Fibroblast of skin of scalp (primary cell): ENCODE measurements at places on chromosomes 13 and 19.

DNA sequence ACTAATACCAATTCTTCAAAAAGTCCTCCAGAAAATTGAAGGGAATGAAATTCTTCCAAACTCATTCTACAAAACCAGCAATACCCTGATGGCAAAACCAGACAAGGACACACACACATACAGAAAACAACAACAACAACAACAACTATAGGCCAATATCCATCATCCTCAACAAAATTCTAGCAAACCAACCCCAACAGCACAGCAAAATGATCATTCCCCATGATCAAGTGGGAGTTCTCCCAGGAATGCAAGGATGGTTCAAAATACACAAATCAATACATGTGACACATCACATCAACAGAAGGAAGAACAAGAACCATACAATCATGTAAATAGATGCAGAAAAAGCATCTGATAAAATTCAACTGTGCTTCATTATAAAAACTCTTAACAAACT, 18.7 kb upstream of the ZNF181 start:
- DNase-seq: no peak

GRCh38 chr13:104796581-104796980, 1730.4 kb upstream of the SLC10A2 start:
- DNase-seq: no peak

GRCh38 chr13:97339019-97339987, 94.7 kb upstream of the RAP2A start:
- peak; percentile 88 for DNase-seq

DNA sequence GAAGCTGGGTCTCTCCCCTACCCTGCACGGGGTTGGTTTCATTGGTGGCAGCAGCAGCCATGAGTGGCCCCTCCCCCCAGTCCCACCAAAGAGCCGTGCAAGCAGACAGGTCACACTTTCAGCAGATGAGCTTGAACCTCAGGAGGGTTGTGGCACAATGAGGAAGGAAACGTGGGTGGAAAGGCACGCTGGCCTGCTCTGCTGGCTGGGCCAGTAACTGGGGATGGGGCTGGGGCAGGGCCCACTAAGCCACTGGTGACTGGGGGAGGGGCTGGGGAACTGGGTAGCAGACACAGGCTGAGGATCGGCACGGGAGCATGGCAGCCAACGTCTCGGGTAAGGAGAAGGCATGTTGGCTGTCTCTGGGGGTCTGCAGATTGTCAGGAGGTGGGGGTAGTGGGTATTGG, at the start of gene P2RY11:
TSS of gene P2RY11 (plus strand) at position 289 of the 407 bp plus-strand sequence. CDS start at position 318, 29 bp downstream.
- DNase-seq: no peak

GRCh38 chr13:27347211-27347772, 76.7 kb downstream of the RASL11A start:
- DNase-seq: no peak

GRCh38 chr19:45508417-45508860, 1.2 kb downstream of the VASP start:
- DNase-seq: peak; percentile 56

DNA sequence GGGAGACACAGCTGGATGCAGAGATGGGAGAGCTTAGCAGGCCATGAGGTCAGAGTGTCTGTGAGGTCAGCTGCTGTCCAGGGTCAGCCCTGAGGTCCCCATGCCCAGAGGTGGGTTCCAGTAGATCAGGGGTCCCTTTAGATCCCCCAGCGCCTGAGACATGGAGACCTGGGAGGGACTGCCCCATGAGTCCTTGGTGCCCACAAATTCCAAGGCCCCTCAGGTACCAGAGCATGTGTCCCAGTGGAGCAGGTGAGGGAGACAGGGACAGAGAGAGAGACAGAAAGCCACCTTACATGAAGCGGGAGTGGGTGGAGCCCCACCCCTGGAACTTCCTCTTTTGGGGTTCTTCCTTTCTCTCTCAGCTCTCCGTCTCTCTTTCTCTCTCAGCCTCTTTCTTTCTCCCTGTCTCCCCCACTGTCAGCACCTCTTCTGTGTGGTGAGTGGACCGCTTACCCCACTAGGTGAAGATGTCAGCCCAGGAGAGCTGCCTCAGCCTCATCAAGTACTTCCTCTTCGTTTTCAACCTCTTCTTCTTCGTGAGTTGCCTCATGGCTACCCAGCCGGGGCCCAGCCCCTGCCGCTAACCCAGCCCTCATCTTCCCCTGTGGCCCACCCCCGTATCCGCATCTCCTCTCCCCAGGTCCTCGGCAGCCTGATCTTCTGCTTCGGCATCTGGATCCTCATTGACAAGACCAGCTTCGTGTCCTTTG, at the start of gene CD37:
TSS of gene CD37 (plus strand) at position 336 of the 713 bp plus-strand sequence. CDS start at position 471, 135 bp downstream.
- DNase-seq: no peak
